Colonic mucosa (tissue), 4 donors: ENCODE measurements at places on chromosomes 5 and 9.

DNA sequence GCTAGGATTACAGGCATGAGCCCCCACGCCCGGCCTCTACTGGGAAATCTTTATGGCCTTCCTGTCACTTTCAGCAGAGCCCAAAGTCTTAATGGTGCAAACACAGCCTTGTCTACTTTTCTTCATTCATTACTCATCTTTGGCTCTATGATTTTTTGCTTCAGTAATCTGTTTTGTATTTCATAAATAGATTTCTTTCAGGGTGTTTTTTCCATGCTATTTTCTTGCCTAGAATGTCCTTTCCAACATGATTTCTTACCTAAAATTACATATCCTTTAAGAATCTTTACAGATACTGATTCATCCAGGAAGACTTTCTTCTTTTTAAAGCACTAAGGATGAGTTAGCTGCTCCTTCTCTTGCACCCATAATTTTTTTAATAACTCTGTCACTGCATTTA lies 213.0 kb downstream of the TAF11L14 start:
- no peaks in the 10 kb centered on the region for H3K36me3 ChIP-seq
- no peaks in the 10 kb centered on the region for H3K27me3 ChIP-seq
- no peaks in the 10 kb centered on the region for H3K4me1 ChIP-seq
- no peak for DNase-seq
- no peak overlapping the region for H3K4me3 ChIP-seq
- H3K27ac ChIP-seq, result no peak overlapping the region

GRCh38 chr5:73747696-73748380 lies 121.8 kb downstream of the ARHGEF28 start:
- H3K27me3 ChIP-seq, result no peaks in the 10 kb centered on the region
- no peak for DNase-seq
- peaks cover 6% of the 10 kb centered on the region for H3K4me1 ChIP-seq
- H3K27ac ChIP-seq, result no peak overlapping the region
- H3K4me3 ChIP-seq, result no peak overlapping the region

- H3K4me1 ChIP-seq, result no peaks in the 10 kb centered on the region
- no peak overlapping the region for H3K4me3 ChIP-seq
- H3K27ac ChIP-seq, result no peak overlapping the region
- H3K27me3 ChIP-seq, result no peaks in the 10 kb centered on the region
Measured at GRCh38 chr5:154895606-154896561, 37.5 kb downstream of the CNOT8 start.

DNA sequence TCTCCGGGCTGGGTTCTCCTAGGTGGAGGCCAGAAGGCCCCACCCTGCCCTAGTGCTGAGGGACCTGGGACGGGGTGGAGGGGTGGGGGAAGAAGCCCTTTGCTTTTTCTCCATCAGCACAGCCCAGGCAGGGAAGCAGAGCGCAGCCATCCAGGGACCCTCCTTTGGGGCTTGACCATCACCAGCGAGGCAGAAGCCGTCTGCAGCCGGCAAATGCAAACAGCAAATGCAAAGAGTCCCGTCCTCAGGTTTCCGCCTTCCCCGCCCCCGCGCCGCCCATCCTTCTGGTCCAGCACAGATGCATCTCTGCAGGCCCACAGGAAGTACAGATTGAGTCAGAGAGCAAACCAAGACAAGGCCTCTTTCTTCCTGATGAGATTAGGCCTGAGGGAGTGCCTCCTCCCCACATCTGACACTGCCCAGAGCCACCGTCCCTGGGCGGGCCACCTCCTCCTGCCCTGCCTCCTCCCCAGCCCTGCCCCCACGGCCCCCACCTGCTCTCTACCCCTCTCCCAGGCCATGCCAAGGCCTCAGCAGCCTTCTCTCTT lies 23.4 kb downstream of the CORO2A start:
- DNase-seq, result peak; percentile 57
- no peaks in the 10 kb centered on the region for H3K36me3 ChIP-seq
- no peaks in the 10 kb centered on the region for H3K4me1 ChIP-seq
- no peak overlapping the region for H3K4me3 ChIP-seq

DNA sequence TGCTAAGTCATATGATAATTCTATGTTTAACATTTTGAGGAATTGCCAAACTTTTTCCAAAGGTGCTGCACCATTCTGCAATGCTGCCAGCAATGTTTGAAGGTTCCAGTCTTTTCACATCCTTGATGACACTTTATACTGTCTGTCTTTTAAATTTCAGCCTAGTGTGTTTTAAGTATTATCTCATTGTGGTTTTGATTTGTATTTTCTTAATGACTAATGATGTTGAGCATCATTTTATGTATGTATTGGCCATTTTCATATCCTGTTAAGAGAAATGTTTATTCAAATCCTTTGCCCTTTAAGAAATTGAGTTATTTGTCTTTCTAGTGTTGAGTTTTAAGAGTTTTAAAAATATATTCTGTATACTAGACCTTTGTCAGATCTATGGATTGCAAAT lies 5.0 kb upstream of the TEX48 start:
- H3K4me3 ChIP-seq, result no peak overlapping the region
- H3K27ac ChIP-seq, result no peak overlapping the region
- no peaks in the 10 kb centered on the region for H3K4me1 ChIP-seq
- H3K27me3 ChIP-seq, result no peaks in the 10 kb centered on the region

DNA sequence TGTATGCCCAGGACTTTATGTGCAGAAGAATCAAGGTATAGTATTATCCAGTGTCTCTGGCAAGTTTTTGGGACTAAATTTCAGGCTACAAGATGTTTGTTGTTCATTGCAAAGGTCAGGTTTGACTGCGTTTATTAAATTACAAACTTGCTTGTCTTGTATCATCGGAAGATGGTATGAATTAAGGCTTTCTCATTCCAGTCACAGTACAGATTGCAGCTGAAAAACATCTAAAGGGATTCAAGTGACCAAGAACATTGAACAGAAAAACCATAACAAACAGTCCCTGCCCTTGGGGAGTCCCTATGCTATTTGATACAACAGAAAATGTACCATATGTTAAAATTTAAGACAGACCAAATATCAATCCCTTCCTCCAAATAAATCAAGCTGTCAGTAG lies 244.7 kb upstream of the TNC start:
- H3K4me3 ChIP-seq, result no peak overlapping the region
- no peaks in the 10 kb centered on the region for H3K27me3 ChIP-seq
- H3K27ac ChIP-seq, result no peak overlapping the region
- no peak for DNase-seq

GRCh38 chr9:34437006-34437925 lies 21.1 kb downstream of the FAM219A start:
- peak; percentile 65 for DNase-seq
- no peak overlapping the region for H3K4me3 ChIP-seq
- H3K27ac ChIP-seq, result no peak overlapping the region
- H3K27me3 ChIP-seq, result no peaks in the 10 kb centered on the region
- H3K36me3 ChIP-seq, result no peaks in the 10 kb centered on the region
- no peaks in the 10 kb centered on the region for H3K4me1 ChIP-seq

DNA sequence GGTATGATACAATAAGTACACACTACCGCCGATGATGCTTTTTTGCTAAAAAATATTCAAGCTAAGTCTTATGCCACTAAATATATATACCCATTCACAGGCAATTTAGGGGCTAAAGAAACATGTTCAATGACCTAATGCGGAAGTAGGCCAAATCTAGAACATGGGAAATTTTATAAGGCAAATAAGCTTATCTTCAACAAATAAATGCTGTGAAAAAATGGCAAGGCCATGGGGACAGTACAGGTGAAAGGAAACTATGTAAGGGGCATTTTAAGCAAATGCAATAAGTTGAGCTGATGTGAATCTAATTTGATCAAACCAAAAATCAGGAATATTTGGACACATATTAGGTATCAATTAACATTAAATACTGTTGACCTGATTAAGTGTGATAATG lies 339.5 kb upstream of the EDIL3 start:
- H3K4me1 ChIP-seq, result no peaks in the 10 kb centered on the region
- H3K36me3 ChIP-seq, result no peaks in the 10 kb centered on the region
- no peaks in the 10 kb centered on the region for H3K27me3 ChIP-seq
- DNase-seq, result no peak

- no peak for DNase-seq
- no peak overlapping the region for H3K27ac ChIP-seq
- H3K36me3 ChIP-seq, result no peaks in the 10 kb centered on the region
- H3K4me1 ChIP-seq, result no peaks in the 10 kb centered on the region
- no peak overlapping the region for H3K4me3 ChIP-seq
- no peaks in the 10 kb centered on the region for H3K27me3 ChIP-seq
Measured at GRCh38 chr5:159712672-159713071, 203.6 kb upstream of the ADRA1B start.

DNA sequence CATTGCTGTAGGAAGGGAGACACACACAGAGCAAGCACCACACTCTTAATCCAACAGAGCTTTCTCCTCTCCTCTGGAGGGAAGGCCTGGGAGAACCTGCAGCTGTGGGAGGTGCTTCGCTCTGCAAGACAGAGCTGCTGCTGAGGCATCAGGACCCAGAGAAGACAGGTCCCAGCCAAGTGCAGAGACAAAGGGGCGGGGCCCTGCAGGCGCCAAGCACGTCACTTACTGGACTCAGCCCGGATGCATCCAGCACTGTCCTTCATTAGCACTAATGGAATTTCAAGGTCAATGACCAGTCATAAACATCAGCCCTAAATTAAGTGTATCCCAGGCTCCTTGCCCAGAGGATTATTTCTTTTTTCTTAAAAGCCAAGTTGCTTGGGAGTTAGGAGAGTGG lies 337.1 kb upstream of the PANK3 start:
- no peaks in the 10 kb centered on the region for H3K27me3 ChIP-seq
- H3K4me1 ChIP-seq, result no peaks in the 10 kb centered on the region
- no peak overlapping the region for H3K4me3 ChIP-seq
- peak; percentile 21 for DNase-seq
- H3K27ac ChIP-seq, result no peak overlapping the region
- H3K36me3 ChIP-seq, result no peaks in the 10 kb centered on the region

DNA sequence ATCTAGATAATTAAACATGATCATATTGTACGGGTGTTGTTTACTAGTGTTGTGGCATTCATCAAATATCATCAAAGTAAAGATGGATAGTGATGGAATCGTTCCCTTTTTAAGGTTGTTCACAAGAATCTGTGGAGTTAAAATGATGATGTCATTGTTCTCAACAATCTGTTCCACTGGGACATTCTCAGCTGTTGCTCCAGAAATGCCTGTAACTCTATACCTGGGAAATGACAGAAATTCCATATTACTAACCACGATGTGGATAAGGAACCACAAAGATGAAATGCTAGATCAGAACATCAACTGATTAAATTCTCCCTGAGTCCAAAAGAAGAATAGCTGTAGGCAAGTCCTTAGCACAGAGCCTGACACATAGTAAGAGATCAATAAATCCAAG lies 38.0 kb downstream of the RIGI start:
- H3K4me1 ChIP-seq, result no peaks in the 10 kb centered on the region
- H3K27me3 ChIP-seq, result no peaks in the 10 kb centered on the region
- peaks cover 4% of the 10 kb centered on the region for H3K36me3 ChIP-seq
- DNase-seq, result no peak
- no peak overlapping the region for H3K27ac ChIP-seq

- H3K4me1 ChIP-seq, result no peaks in the 10 kb centered on the region
- no peaks in the 10 kb centered on the region for H3K36me3 ChIP-seq
- no peak for DNase-seq
- no peaks in the 10 kb centered on the region for H3K27me3 ChIP-seq
Measured at GRCh38 chr9:6086006-6086655, 70.7 kb upstream of the RANBP6 start.

DNA sequence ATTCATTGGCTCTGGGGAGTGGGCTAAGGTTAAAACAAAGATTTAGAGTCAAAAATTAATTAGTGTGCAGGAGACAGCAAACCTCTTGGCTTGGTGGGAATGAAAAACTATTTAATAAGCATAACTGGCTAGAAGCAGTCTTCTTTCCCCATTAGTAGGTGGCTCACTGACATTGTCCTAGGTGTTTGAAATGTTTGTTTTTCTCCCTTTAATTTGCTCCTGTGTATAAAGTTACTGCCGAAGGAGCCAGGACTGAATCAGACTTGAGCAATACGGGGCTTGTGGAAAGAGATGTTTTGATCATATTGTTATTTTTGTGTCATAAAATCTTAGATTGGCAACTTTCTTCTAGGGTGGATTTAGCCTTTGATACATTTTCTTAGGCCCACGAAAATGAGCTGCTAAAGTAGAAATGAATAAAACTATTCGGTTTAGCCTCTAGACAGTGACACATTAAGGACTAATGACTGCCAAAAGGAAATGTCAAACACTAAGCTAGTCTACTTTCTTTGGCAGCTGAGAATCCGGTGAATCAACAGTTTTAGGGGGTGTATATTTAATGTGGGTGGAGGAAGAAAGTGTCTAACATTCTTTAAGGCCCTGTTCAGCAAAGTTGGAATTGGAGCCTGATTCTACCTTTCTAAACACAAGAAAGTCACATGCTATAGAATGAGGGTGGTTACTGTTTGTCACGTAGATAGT lies 30.2 kb downstream of the LRRTM2 start:
- H3K4me1 ChIP-seq, result no peaks in the 10 kb centered on the region
- H3K36me3 ChIP-seq, result no peaks in the 10 kb centered on the region

DNA sequence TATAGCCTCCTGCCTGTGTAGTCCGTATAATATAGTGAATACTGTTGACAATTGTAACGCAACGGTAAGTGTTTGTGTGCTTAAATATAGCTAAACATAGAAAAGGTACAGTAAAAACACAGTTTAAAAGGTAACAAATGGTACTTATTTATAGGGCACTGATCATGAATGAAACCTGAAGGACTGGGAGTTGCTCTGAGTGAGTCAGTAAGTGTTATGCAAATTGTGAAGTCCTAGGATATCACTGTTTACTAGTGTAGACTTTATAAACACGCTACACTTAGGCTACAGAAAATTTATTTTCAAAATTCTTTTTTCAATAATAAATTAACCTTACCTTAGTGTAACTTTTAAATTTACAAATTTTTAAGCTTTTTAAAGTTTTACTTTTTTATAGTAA lies 1090.1 kb downstream of the CDH9 start:
- no peak for DNase-seq
- no peak overlapping the region for H3K27ac ChIP-seq
- H3K27me3 ChIP-seq, result no peaks in the 10 kb centered on the region
- no peaks in the 10 kb centered on the region for H3K36me3 ChIP-seq
- H3K4me1 ChIP-seq, result no peaks in the 10 kb centered on the region

DNA sequence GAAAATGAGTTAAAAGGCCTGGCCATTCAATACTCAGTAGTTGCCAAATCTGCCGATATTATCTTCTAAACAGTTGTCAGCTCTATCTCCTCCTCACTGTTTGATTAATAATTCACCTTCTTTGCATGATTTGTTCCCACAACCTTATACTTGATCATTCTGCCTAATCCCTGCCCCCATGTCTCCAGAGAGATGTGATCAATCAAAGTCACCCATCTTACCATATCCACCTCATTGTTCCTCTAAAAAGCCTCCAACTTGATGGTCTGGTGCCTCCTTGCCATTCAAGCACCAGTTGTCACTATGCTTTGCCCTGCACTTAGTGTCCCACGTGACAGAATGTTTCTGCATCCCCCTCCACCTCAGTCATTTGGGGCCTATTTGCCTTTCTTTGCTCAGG lies 41.3 kb downstream of the KIAA1958 start:
- H3K4me1 ChIP-seq, result no peaks in the 10 kb centered on the region
- DNase-seq, result no peak
- no peak overlapping the region for H3K27ac ChIP-seq
- no peaks in the 10 kb centered on the region for H3K27me3 ChIP-seq
- H3K4me3 ChIP-seq, result no peak overlapping the region
- no peaks in the 10 kb centered on the region for H3K36me3 ChIP-seq

DNA sequence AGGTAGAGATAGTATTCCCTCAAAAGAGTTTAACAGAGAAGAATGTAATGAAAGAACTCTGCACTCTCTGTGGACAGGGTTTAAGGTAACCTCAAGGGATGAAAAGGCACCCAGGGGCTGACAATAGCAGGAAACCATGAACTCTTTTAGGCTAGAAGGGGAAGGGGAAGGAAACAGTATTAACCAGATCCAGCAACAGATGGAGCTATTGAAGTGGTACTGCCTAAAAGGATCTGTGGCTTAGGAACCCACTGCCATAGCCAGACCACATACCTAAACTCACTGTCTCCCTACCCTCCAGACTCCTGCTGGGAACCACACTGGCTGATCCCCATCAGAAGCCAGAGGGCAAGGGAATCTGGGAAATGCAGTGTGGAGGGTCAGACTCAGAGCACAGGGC lies 35.5 kb downstream of the PLGRKT start:
- H3K4me1 ChIP-seq, result no peaks in the 10 kb centered on the region
- no peaks in the 10 kb centered on the region for H3K36me3 ChIP-seq
- no peaks in the 10 kb centered on the region for H3K27me3 ChIP-seq
